ENCODE measurements at places on chromosomes 3 and 15.

DNA sequence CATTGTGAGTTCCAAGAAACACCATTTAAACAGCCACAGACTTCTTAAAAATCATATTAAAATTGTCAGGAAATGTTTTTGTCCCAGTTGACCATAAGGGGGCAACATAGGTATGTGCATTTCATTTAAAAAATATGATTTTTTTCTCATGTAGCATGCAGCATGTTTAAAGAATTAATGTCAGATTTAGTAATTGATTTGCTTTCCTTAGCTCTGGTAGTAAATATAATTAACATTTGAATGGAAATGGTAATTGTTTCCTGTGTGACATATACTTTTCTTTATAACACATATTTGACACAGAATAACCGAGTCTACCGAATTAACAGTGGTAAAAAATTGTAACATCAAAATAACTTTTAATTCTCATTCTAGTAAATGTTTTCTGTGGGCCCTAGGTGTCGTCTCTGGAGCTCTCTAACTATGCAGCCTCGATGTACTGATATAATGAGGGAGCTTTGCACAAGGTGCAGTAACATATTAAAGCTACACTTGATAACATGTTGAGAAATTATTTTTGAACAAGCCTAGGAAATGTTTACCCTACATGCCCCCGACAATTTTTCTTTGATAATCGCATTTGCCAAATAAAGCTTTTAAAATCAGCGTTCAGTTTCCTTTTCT is 34.9 kb downstream of the NXPE3 start:
- DNase-seq = no peak

DNA sequence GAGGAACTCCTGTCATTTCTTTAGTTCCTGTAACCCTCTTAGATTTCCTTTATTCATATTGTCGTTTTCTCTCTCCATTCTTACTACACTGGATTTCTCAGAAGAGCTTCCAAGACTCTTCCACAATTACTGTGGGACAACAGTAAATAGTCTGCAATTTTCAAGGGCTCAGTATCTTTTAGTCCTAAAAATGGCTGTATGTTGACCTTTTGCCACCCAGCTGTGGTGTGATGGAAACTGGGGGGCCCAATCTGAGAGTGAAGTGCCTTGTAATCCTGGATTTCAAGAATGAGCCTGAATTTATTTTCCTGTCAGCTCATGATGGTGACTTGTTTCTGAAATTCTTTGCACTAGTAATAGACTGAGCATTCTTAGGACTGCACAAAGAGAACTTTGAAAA is 277.6 kb upstream of the RASGRP1 start:
- DNase-seq = no peak

DNA sequence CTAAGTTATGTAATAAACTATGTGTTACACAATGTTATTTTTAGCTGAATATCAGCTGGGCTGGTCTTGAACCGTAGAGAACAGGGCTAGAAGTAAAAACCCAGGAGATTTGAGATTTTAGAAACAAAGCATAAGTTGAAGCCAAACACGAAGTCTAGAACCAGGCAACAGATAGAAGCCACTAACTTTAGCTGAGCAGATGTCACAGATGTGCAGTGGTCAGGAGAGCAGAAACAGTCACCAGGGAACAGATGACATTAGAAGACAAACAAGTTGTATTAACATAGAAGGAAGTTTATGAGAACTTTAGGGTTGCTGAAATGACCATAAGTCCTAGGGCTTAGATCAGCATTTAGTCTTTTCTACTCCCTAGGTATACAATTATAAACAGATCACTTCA is 731.0 kb downstream of the ZNF385D start:
- DNase-seq = no peak

DNA sequence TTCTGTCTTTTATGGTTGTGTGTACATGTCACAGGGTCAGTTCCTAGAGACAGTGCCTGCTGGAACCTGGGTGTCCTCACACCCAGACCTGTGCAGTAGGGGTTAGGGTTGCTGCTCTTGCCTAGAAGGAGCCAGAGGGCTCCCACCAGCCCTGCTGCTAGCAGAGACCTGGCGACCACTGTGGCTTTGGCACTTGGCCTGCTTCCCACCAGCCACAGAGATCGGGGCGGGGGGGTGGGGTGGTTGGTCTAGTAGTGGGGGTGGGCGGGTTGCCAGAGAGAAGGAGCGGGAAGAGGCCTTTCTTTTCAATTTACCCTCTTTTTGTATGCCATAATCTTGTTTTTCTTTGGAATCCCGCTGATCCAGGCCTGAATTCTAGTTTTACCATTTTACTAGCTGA is 29.4 kb downstream of the EEFSEC start:
- DNase-seq = no peak

Data from cerebellar cortex (tissue), 1 donor.